ENCODE measurements at places on chromosomes 12 and 14.

GRCh38 chr12:7495136-7495535 is 8.4 kb downstream of the CD163 start:
- no peak for DNase-seq

- no peak for DNase-seq
Measured at GRCh38 chr14:55902241-55902640, 216.0 kb upstream of the PELI2 start.

DNA sequence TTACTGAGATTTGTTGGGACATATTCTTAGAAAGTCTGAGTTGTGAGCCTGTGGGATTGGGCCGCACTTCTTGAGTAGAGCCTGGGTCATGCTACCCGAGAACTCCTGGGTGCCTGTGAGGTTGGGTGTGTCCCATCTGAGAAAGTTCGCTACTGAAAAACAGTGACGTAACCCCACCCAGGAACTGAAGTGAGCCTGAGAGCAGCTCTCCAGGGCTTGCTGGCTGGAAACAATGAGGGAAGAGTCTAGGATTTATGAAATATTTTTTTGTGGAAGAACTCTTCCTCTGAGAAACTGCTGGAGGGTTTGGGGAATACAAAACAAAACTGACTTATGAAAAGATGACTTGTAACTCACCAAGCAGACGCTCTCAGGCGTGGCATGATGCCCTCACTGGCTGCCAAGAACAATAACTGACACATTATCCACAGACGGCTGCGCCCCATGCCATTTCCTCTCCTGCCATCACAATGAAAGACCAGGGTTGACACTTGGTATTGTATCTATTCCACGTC is 69.2 kb downstream of the RASSF3 start:
- no peak for DNase-seq

DNA sequence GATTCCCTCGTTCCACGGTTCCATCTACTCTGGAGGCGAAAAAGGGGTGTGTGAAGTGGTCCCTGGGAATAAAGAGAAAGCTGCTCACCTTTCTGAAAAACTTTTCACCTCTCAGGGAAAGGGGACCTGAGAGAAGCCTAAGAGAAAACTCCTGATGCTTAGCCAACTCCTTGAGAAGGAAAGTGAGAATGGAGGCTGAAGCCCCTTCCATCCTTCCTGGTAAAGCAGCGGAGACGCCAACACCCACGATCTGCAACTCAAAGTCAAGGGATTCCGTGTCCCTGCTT is 110.0 kb downstream of the ARF6 start:
- DNase-seq, result no peak

GRCh38 chr12:101619026-101619786 is 24.4 kb downstream of the MYBPC1 start:
- DNase-seq, result no peak

DNA sequence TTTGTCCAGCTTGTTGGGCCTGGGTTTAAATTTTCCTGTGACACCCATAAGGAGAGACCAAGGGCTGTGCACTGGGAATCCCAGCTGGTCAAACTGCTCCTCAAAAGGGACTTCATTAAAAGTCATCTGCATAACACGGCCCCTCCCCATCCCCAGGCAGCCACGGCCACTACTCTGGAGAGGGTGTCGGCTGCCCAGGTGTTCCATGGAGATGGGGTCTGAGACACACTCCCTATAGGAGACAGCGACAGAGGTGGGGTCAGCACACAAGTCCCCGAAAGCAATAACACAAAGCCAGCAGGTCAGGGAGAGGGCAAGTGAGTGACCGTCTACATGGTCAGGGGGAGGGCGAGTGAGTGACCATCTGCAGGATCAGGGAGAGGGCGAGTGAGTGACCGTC is 75.6 kb upstream of the BCL11B start:
- no peak for DNase-seq

- DNase-seq, result no peak
Measured at GRCh38 chr12:124599074-124599999, 31.9 kb upstream of the NCOR2 start.

DNA sequence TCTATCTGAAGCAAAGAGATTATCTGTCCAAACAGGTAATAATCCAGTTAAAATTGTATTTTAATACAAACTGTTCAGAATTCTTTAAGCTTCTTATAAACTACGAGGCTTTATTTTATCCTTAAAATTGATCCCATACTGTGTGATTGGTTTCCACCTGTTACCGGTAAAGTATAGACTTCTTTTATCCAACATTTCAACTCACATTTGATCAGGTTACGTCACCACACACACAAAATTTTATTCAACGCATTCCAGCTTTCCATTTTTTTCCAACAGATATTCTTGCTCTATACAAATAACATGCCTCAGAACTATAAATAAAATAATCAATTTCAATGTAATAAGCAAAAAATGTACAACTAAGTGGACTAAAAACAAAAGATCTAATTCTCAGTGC is 4.5 kb downstream of the NOVA1 start:
- no peak for DNase-seq

GRCh38 chr12:116068371-116068770 is 209.1 kb downstream of the MED13L start:
- DNase-seq, result no peak

DNA sequence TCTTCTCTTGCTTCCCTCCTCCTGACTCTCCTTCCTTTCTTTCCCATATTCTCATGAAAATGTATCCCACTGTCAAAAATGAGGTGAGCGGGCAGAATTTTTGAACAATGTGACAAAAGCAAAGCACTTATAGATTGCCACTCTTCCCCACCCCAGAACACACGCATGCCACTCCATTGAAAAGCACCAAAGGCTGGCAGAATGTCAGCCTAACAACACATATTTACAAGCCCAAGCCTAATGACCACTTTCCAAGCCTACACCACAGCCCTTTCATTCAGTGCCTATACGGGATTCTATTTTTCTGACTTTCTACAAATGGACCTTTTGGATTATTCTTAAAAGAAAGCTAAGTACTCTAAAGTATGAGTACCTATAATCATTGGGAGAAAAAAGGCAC is 62.9 kb upstream of the METAP2 start:
- no peak for DNase-seq

- DNase-seq, result peak; percentile 45
Measured at GRCh38 chr14:29896354-29896821, 31.3 kb downstream of the PRKD1 start.

- DNase-seq, result no peak
Measured at GRCh38 chr12:79837575-79837974, 97.3 kb downstream of the PPP1R12A start.

DNA sequence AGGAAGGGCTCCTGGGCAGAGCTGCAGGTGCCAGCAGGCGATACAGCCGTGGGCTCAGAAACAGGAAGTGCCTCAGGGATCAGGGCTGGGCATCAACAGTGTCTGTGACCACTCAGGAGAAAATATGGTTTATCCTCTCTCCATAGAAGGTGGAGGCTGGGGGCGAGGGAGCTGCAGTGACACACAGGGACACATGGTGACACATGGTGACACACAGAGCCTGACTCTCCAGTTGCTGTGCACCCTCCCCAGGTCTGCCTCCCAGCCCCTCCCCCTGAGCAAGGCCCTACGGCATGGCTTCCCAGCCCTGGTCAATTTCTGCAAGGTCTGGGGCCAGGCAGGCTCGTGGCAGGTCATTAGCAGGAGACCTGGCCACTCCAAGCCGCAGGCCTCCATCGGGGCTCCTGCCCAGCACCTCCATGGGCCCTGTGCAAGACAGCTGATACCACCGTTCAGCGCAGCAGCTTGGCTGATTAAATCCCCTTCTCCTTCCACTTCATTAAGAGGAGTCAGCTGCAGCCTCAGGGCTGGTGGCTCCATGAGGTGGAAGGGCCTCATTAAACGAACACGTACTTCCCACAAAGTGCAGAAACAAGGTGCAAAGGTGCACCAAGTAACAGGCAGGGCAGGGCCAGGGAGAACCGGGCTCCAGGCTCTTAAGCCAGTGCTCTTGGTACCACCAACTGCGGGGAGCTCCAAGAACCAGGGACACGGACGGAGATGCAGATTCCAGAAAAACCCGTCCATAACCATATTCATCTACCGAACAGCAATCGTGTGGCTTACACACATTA is 60.7 kb downstream of the CCNK start:
- DNase-seq, result no peak

- no peak for DNase-seq
Measured at GRCh38 chr14:75401361-75401760, 26.5 kb upstream of the JDP2 start.

DNA sequence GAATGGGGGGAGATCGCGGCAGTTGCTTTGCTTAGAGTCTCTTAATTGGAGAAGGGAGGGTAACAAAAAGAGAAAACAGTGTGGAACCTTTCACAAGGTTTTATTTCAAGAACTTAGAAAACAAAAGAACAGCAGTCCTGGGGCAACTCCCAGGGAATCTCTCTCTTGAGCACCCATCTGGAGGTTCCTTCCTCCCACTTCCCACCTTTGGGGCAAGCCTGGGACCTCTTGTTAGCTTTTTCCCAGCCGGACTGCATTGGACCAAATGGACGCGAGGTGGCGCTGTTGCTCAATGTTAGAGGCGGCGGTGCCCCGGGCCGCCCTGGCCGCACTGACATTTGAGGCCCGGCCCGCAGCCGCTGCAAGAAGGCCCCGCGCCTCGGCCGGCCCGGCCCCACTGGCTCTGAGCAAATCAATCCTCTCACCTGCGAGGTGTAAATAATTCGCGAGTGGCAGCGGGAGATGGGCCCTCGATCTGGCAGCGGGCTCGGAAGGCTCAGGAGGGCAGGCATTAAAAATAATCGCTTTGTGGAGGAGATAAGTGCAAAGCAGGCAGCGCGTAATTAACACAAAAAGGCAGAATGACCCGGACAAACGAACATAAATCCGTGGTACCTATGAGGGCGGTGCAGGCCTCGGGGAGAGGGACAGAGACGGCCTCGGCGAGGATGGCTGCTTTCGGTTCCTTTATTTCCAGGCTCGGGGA is 2.8 kb upstream of the HOXC8 start:
- peak; percentile 7 for DNase-seq

GRCh38 chr12:104055686-104056388 is 5.8 kb upstream of the GLT8D2 start:
- peak; percentile 99 for DNase-seq
